AG09309 (cell line): ENCODE measurements at places on chromosomes 2 and 18.

DNA sequence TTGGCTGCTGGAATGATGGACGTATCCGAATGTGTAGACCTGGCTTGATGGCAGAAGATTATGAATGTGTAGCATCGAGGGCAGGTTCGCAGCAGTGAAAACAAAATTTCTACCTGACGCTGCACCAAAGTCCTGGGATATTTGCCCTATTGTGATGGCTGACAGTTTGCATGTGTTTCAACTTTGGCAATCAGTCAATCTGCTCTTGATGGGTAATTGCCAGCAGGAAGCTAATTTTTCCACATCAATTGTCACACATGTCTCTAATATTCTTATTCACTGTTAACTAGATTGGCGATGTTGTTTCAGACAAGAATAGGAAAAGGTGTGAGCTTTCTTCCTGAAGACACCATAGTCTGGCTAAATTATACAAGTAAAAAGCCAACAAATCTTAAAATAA is 821.3 kb downstream of the LRRTM4 start:
- no peak for DNase-seq

GRCh38 chr2:50838316-50838715 is 193.6 kb downstream of the NRXN1 start:
- no peak for DNase-seq

DNA sequence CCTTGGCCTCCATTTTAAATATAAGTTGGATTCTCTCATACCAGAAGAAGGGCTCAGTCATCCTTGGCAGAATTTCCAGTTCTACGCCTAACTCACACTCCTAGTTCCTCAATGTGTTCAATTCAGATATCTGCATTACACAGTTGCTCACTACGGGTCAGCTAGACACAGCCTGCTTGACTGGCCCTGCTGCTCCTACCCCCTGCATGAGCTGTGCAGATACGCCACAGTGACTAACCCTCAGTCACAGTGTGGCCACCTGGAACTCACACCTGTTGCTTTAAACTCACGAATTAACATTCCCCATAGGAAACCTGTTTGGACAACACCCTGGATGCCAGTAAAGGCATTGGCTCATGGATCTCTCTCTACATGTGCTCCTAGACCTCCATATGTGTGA is 429.6 kb downstream of the NCKAP5 start:
- no peak for DNase-seq

DNA sequence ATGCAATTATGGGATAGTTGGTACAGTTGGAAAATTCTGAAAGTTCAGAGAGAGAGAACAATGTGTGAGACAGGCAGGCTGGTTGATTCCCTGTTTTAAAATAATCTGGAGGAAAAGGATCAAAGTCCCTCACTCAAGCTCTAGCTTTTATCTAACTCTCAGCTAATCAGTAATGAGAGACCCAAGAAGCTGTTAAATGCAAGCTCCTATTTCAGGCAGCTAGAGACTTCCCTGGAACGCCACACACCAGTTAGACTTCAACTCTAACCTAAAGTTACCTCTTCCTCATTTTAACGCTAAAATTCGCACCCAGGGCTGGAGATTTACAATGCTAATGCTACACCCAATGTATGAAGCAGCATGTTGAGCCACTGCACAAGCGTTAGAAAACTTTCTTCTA is 243.1 kb downstream of the EN1 start:
- no peak for DNase-seq

- DNase-seq: no peak
These were observed 19.3 kb upstream of the MGAT5 start for GRCh38 chr2:134234535-134234934.

DNA sequence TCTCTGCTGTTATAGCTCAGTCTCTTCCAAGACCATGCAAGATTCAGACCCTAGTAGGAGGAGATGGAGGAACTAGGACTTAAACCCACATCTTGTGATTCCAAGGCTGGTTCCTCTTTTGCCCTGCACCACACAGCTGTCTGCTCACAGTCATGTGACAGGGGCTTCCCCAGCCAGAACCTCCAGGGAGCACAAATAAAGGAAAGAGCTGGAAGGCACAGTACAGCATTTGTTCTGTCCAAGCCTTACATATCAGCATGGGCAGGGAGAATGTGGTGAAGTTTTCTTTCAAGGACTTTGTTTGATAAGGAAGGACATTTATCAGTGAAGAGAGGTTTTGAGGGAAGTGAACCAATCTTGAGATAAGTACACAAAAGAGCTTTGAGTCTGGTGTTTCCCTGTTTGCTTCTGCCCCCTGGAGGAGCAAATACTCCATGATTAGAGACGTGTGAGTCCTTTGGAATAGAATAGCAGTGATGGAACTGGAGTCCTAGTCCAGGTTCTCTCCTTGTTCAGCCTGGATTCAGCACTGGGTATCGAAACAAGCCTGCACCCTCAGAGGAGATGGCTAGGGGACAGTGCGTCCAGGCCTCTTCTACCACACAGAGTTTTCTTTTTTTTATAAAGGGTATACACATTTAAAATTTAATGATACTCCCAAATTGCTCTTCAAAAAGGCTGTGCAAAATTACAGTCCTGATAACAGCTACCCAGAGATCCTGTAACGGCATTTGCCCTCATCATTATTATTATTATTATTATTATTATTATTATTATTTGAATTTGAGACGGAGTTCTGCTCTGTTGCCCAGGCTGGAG is 24.6 kb upstream of the CASP10 start:
- peak; percentile 49 for DNase-seq

DNA sequence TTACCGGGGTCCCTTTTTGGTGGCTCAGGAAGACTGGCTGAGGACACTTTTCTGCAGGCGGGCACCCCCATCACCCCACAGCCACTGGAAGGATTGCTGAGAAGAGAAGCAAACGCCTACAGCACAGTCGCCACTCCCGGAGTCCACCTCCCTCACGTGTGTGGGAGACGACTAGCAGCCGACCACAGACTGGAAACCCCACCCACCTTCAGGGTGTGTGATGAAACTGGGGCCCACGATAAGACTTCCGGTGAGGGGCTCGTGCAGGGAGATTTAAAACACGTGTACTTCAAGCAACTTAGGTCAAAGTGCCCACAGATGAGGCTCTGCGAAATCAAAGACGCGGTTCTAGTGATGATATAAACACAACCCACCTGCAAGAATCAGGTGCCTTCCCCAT is 26.3 kb downstream of the MBP start:
- no peak for DNase-seq

DNA sequence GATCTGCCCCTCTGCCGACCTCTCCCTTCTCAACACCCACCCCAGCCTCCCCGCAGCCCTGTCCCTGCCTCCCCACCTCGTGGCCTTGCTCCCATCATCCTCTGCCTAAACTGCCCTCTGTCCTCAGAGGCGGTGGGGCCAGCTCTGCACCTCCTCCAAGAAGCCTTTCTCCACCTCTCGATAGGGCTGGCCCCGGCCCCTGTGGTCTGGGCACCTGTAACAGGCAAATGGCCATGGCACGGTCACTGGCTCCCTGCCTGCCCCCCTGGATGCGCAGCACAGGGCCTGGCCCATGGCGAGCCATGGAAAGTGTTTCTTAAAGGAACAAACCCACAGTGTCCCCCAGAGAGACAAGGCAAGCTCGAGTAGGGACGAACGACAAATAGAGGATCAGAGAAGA is 42.0 kb downstream of the MYO7B start:
- no peak for DNase-seq

DNA sequence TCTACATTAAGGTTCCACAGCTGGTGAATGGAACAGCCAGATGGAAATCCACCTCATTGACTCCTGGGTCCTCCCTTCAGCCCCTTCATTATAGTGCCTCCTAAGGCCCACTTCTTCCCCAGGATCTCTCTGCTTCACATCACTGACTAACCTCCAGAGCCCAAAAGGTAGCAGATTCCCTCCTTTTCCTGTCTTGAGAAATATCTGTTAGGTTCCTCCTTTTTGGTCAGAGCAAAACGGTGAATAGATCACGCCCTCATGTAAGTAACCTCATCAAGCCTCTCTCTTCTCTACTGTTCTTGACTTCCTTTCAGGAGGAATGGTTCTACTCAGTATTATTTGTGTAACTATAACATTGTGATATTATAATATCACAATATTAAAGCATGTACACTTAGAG is 155.0 kb upstream of the SRD5A2 start:
- no peak for DNase-seq

- no peak for DNase-seq
These were observed 35.3 kb downstream of the MYO5B start for GRCh38 chr18:50159654-50160046.

DNA sequence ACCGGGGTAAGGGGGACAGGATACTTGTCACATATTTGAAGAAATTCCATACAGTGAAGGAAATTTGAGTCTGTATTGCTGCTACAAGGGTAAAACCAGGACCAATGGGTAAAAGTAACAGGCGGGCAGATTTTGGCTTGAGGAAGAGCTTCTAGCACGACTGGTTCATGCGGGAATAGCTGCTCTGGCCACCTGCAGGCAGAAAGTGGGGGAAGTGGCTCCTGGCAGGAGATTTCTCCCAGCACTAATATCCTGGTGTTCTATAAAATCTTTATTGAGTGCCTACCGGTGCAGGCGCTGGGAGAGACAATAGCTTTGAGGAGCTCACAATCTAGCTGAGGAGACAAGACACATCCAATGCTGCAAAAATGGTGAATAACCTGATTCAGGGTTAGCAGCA is 198.5 kb downstream of the LOXHD1 start:
- DNase-seq: no peak

- DNase-seq: no peak
These were observed 50.2 kb upstream of the MRPL33 start for GRCh38 chr2:27721335-27721734.

GRCh38 chr2:33216508-33217182 is 259.8 kb upstream of the RASGRP3 start:
- no peak for DNase-seq

DNA sequence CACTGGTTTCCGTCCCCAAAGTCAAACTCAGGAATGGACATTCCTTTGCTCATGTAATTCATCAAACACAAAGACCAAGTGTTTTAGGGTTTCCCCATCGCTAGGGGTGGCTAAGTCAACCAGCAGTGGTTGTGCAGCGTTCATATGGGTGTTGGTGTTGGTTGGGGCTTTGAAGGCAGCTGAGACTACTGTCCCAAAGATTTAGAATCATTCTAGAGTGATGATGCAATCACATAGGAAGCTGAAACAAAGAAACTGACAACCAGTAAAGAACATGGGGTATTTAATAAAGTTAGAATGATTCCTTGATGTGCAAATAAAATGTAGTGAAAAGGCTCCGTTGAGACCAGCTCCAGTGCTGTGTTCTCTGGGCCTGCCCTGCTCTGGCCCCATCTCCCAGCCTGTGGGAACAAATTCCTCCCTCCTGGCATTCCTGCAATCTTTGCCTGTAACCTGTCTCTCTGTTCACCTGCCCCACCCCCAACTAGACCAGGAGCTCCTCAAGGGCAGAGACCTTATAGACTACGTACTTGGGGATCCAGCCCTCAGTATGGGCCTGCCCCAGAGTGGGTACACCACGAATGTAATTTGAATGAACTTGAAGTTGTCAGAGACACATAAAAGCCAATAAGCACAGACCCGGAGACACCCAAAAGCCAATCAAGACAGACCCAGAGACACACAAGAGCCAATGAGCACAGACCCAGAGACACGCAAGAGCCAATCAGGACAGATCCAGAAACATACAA is 191.7 kb upstream of the TWIST2 start:
- no peak for DNase-seq
